WTC11 (cell line): ENCODE measurements at places on chromosomes 1 and 21. TPM values are rescaled to one million over a fixed set of nuclear protein-coding genes. Genes with fewer than 3 reads are reported as not detected.

GRCh38 chr1:161267321-161267720 is 8.8 kb downstream of the PCP4L1 start:
- no peak for DNase-seq

DNA sequence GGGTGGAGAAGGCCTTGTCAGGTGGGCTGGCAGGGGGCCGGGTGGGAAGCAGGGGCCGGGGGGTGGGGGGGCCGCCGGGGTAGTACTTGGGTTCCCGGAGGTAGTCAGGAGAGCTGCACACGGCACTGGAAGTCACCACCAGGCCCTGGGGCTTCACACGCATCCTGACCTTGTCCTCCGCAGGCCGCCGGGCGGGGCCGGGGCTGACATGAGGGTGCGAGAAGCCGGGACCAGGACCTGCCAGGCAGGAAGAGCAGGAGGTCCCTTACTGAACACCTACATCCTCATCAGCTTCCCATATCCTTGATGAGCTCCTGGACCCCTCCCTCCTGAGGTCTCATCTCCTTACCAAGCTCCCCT is 52.0 kb downstream of the AHDC1 start:
- DNase-seq = no peak

DNA sequence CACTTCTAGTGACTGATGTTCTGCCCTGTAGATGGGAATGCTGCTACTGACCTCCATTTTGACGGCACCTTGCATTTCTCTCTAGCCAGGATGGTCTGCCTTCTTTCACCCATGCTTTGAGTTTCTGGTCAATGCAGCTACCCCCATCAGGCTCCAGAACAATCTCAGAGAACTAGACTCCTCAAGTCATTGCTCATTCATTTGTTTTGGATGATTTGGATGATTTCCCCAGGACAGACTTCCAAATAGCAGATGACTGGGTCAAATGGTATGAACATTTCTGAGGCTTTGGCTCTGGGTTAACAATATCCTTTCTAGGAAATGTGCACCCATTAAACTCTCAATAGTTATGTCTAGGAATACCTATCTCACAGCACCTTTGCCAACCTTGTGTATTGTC is 63.9 kb downstream of the CSMD2 start:
- no peak for DNase-seq

PRAMEF27 gene
- total RNA-seq = not detected in 3 replicates

DNA sequence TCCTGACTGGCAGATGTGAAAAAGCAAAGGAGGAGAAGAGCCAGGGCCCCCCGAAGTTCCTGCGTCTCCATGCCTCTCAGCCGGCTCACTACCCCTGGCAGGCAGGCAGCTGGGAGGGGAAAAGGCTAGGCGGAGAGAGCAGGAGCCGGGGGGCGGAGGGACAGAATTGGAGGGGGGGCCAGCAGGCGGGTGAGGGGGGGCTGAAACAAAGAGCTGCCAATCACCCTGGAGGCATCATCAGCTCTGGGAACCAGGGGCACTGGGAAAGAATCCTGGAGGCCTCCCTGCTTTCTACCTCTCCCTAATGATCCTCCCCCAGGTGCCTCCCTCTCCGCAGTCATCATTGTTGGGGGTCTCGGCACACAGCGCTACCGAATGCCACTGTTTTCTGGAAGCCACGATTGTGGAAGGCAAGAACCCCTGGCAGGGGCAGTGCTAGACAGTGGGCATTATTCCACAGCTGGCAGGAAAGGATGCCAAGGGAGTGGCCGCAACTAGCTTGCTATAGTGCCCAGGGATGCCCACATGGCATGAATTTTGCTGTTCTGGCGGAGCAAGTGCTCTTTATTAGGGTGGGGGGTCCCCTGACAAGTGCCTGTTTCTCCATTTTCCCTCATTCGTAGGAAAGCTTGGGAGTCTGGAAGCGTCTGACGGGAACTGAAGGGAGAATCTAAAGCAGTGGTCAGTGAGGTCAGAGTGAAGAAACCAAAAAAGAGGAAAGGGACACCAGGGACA is at the start of gene THBS3:
TSS of gene THBS3 (minus strand) at position 92 of the 735 bp plus-strand sequence. CDS start at position 71, 21 bp downstream.
- DNase-seq = no peak

DENND1B gene
- 2.8 to 4.3 TPM (median 3.3 TPM) in 3 replicates for total RNA-seq

- no peak for DNase-seq
Measured at GRCh38 chr1:18354612-18355011, 126.1 kb upstream of the KLHDC7A start.

DNA sequence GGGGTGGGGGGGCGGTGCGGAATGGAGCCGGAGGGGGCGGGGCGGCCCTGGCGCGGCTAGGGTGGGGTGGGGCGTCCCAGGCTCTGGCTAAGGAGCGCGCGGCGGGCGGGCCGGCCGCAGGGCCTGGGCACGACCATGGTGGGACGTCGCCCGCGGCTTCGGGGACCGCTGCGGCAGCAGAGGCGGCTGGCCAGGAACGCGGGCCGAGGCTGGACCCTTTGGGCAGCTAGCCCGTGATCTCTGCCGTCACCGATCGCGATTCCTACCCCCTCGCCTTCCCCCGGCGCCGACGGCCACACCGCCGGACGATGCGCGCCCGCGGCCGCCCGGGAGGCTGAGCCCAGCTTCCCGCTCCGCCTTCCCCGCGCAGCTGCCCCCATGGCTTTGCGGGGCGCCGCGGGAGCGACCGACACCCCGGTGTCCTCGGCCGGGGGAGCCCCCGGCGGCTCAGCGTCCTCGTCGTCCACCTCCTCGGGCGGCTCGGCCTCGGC is at the start of gene MAP3K21:
TSS of gene MAP3K21 (plus strand) at position 74 of the 491 bp plus-strand sequence. CDS start at position 379, 305 bp downstream.
- DNase-seq = no peak

FCRL4 gene
- not detected in 3 replicates for total RNA-seq

MATN1 gene
- 0.16 to 0.25 TPM (median 0.24 TPM) in 3 replicates for total RNA-seq

NBPF6 gene
- not detected in 3 replicates for total RNA-seq

DNA sequence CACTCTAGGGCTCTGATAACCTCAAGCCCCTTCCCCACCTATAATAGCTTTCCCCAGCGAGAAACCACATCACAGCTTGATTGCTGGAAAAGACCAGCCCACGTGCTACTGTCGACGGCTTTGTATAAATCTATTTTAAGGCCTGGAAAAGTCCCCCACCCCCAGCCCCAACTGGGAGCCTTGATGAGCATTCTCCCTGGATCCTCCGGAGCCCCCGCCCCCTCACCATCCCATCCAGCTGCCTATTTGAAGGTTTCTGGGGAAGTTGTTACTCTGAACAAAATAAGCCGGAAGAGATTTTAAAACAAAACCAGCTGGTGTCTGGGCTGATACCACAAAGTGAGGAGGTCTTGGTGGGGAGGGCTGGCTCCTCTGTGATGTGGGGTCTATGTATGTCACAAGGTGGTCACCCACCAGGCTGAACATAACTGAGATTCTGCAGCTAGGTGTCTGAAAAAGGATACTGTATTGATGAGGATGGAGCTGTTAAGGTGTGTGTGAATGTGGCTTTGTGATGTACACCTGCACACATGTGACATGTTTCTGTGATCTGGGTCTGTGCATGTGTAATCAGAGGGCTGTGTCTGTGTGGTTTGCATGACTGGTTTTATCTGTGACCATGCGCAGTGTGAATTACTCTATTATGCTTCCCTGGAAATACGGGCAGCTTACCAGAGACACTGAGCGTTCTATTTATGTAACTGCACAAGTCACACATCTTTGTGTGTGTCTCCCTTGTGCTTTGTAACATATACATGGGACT is 25.0 kb downstream of the RIMS3 start:
- DNase-seq = no peak

DNA sequence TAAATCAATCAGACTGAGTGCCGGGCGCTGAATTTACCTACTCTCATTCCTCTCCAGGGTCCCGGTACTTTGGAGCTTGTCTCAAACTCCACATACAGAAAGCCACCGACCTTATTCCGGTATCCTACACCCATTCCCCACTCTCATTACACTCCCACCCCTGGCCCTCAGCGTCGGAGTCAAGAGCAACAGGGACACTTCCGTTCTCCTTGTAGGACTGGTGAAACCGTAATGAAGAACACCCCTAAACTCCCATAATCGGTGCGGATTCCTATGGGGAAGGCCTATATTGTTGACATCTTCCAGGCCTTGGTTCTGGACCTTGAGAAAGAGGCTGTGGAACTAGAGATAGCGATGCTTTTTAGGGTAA is 798 bp downstream of the ZBED6 start:
- no peak for DNase-seq

DNA sequence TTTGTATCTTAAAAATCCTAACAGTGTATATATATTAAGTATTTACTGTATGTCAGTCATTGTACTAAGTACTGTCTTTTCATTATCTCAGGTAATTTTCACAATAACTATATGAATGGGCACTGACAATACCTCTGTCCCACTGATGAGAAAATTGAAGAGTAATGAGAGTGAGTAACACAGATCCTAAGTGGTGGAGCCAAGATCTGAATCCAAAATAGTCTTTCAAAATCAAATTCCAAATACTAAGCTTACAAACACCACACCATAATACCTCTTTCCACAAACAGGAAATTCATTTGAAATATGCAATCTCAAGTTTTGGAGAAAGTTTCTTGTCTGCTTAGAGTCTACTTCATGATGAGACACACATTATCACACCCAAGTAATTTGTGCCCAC is 105.9 kb upstream of the EDEM3 start:
- DNase-seq = no peak

DNA sequence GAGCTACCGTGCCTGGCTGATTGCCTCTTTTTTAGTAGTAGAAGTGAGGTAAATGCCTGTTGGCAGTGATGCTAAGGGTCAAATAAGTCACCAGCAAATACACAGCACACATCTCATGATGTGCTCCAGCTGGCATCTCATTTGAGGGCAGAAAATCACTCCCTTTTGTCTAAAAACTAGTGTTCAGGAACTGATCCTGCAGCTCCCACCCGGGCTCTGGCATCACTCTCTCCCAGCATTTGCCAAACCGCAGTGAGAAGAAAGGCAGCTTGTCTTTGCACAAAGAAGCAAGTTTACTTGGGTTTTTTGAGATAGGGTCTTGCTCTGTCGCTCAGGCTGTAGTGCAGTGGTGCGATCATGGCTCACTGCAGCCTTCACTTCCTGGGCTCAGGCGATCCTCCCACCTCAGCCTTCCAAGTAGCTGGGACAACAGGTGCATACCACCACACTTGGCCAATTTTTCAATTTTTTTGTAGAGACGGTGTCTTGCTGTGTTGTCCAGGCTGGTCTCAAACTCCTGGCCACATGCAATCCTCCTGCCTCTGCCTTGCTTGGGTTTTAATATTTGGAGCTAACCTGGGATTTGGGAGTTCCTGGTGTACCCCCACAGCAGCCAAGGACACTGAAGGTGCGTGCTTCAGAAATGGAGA is 4.1 kb downstream of the RBP7 start:
- DNase-seq = no peak

SPRR2A gene
- total RNA-seq = not detected in 3 replicates

GRCh38 chr1:100443811-100444571 is 91.7 kb downstream of the CDC14A start:
- DNase-seq = no peak

PPIAL4G gene
- total RNA-seq = not detected in 3 replicates

TIAM1 gene
- total RNA-seq = 25.2 to 28.7 TPM (median 28.2 TPM) in 3 replicates

DNA sequence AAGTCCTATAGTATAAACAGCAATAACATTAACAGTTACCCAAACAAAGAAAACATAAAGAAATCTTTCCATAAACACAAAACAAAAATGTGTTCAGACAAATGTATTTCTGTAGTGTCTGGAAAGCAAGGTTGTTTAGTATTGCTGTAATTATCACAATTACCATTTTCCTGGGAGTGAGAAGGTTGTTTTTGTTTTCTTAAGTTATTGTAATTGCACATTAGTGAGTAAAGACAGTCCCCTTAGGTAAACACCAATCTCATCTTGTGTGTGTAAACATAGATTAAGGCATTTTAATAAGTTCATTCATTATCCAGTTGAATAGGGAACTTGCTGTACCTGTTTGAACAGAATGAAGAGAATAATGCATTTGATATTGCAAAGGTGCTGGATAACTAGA is 356.9 kb upstream of the ADGRL4 start:
- no peak for DNase-seq

DNA sequence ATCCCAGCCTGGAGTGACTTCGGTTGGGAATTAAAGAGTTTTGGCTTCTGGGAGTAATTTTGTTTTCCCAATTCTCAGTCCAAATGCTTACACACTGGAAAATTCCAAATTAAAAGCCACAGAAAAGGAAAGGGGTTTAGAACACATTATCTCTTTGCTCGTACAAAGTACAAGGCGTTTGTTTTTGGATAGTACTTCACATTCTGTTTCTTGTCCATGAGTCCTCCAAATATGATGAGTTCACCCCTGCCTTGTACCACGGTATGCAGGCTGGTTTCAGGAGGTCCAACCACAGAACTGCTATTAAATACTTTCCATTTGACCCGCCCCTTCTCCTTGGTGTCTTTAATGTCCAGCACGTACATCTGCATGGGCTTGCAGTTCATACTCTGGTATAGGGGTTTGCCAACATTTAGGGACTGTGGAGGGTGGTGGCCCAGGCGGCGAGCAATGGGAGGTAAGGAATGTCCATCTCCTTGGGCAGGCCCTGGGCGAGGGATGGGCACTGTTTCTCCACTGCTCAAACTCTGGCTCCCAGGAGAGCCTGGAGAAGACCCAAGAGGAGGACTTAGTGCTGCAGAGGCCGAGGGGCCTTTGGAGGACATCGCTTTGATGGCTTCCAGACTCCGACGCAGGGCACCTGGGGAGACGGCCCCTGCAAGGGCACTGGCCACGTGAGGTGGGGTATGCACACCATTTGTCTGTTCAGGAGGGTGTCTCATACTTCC is 13.7 kb upstream of the CPLANE2 start:
- DNase-seq = no peak

AMY1B gene
- total RNA-seq = not detected in 3 replicates

- no peak for DNase-seq
Measured at GRCh38 chr1:6070450-6070974, 24.8 kb downstream of the KCNAB2 start.

DNA sequence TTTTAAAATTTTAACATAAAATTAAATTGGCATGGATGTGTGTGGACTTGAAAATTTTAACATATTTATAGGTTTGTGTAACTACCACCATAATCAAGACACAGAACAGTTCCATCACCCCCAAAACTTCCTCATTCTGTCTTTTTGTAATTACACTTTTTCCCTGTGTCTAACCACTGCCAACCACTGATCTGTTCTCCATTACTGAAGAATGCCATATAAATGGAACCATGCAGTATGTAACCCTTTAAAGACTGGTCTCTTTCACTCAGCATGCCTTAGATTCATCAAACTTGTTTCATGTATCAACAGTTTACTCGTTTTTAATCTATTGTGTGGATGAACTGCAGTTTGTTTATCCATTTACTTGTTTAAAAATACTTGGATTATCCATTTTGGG is 13.0 kb upstream of the AHCYL1 start:
- no peak for DNase-seq

TMOD4 gene
- total RNA-seq = 0.66 to 0.82 TPM (median 0.79 TPM) in 3 replicates

OR14K1 gene
- total RNA-seq = not detected in 3 replicates

GRCh38 chr1:11316701-11317100 is 43.7 kb downstream of the UBIAD1 start:
- DNase-seq = no peak

- no peak for DNase-seq
Measured at GRCh38 chr1:15411593-15412137, 2.0 kb downstream of the EFHD2 start.

GRCh38 chr1:202569393-202570322 is 140.6 kb downstream of the SYT2 start:
- DNase-seq = no peak

LCK gene
- total RNA-seq = 51.0 to 60.5 TPM (median 57.0 TPM) in 3 replicates
